ENCODE measurements at places on chromosomes 16 and 17.

DNA sequence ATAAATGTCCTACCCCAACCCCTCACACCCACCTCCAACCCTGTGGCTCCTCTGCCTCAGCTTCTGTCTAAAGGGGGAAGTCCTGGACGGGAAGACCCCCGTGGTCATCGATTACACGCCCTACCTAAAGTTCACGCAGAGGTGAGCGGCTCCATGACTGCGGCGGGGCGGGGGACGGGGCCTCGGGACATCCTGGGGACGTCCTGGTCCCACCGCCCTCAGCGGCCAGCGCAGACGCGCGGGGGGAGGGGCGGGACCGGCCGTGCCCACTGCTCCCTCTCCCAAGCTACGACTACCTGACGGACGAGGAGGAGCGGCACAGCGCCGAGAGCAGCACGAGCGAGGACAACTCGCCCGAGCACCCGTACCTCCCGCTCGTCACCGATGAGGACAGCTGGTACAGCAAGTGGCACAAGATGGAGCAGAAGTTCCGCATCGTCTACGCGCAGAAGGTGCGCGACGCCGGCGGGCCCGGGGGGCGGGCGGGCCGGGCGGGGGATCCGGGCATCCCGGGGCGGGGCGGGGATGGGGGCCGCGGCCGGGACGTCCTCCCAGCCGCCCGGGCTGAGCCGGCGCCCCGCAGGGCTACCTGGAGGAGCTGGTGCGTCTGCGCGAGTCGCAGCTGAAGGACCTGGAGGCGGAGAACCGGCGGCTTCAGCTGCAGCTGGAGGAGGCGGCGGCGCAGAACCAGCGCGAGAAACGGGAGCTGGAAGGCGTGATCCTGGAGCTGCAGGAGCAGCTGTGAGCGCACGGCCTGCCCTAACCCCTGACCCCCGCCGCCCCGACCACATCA, 6.7 kb downstream of the RUNDC3A start:
- no peak for DNase-seq

GRCh38 chr16:57427824-57428223, 19.4 kb downstream of the CIAPIN1 start:
- DNase-seq = no peak

DNA sequence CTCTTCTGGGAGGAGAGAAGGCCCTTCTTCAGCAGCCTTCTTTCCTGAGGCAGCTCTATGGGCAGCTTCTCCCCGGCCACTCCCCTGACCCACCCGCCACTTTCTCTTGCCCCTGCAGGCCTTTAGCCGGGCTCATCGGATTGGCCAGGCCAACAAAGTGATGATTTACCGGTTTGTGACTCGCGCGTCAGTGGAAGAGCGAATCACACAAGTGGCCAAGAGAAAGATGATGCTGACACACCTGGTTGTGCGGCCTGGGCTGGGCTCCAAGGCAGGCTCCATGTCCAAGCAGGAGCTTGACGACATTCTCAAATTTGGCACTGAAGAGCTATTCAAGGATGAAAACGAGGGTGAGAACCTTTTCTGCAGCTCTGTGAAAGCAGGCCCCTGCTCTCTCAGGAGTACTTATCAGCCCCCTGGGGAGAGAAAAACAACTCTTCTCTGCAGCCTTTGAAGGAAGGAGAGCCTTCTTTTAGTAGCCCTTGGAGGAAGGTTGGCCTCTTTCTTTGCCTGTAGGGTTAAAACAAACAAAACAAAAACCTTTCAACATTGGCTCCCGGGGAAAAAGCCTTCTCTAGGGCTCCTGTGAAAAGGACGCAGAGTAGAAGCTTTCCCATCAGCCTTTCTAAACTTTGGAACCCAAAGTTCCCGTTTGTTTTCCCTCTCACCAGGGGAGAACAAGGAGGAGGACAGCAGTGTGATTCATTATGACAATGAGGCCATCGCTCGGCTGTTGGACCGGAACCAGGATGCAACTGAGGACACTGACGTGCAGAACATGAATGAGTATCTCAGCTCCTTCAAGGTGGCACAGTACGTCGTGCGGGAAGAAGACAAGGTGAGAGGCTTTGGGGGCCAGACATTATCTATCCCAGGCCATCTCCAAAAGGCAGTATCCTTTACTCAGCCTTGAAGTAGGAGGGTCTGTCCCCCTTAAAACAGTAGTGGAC, 12.7 kb downstream of the RNF227 start:
- DNase-seq = no peak

GRCh38 chr16:64469906-64470702, 651.8 kb downstream of the CDH11 start:
- DNase-seq = no peak

DNA sequence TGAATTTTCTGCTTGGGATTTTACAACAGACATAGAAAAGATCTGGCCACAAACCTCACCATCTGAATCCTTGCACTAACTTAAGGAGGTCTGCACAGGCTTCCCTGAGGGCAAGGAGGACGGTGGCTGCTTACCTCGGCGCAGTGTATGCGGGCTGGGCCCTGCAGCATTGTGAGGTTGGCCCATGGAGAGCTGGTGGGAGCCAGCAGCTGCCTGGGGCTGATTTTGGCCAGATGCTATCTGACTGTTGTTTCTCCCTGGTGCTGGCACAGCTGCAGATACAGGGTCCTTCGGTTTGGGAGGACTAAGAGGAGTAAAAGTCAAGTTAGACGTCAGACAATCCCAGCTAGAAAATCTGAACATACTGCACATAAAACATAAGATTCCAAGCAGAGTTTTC, 79.8 kb downstream of the ARHGAP17 start:
- DNase-seq = no peak

GRCh38 chr17:64273006-64273405, 9.9 kb upstream of the TEX2 start:
- no peak for DNase-seq

Data from HuH-7 (cell line).